ENCODE measurements at places on chromosomes 6 and 20.

DNA sequence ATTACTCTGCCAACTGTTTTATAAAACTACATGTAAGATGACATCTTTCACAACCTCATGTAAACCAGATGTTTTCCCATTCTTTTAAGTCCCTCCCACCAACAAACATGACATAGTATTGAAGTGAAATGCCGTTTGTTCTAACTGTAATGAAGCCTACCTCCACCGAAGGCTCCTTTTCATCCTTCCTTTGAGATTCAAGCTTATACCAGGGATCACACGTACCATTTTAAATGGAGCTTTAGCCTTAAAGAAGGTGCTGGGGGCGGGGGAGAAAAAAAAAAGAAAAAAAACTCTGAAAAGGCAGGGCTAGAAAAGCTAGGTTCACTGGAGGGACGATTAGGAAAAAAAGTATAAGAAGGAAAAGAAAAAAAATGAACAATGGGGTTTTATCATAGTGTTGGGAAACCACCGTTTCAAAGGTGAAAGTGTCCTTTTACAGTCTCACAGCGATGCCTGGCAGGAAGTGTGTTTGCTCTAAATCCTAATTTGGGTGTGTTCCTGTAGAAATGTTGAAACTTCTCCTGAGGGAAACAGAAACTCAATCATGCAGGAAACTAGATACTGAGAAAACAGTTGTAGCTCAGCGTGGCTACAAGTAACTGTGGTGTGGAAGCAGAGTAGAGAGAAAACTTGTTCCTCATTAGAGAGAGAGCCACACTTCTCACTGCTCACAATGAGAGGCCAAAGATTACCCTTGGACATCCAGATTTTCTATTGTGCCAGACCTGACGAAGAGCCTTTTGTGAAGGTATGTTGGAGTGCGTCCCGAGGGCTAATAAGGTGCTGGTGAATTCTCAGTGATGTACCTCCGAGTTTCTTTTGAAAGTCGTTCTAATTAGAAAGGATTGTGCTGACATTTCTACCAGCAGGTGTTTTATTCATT is 37.6 kb upstream of the HINT3 start:
- DNase-seq, result peak; percentile 79

GRCh38 chr6:2940851-2941250 is 30.5 kb downstream of the SERPINB6 start:
- no peak for DNase-seq

DNA sequence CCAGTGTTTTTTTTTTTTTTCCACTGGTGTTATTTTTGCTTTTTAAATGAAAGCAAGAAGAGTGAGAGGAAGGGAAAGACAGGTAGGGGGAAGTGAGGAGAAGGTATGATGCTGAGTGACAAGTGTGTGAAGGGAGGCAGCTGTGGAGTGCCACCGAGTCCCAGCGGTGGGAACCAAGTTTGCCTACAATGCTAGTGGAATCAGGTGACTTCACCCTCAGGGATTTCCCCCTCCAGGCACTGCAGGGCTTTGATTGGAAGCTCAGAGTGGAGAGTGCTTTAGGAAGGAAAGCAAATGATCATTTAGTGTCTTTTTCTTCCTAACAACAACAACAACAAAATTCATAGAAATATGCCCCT is 120.5 kb upstream of the ENPP5 start:
- DNase-seq, result no peak

- no peak for DNase-seq
Measured at GRCh38 chr6:112038268-112038667, 15.6 kb upstream of the CCN6 start.

DNA sequence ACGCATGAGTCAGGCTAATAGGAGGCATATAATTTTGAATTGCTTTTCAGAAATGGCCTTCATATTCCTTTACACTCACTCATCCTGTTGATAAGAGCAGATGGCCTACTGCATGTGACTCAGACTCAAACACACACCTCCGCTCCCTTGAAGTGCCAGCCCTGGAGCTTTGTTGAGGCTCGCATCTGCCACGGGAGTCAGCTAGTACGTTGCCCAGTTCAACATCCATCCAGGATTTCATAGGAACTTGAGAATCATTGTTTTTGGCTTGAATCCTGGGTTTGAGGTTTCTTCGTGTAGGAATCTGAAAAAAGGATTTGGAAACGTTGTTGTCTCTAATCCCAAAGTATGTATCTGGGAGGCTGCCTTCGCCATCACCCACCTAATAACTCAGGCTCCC is 87.4 kb upstream of the JAG1 start:
- DNase-seq, result peak; percentile 89

- DNase-seq, result no peak
Measured at GRCh38 chr6:136244061-136244616, 6.0 kb downstream of the MTFR2 start.

GRCh38 chr6:155402656-155403304 is 52.9 kb downstream of the NOX3 start:
- DNase-seq, result no peak

- no peak for DNase-seq
Measured at GRCh38 chr6:156976216-156977127, 199.3 kb downstream of the ARID1B start.

DNA sequence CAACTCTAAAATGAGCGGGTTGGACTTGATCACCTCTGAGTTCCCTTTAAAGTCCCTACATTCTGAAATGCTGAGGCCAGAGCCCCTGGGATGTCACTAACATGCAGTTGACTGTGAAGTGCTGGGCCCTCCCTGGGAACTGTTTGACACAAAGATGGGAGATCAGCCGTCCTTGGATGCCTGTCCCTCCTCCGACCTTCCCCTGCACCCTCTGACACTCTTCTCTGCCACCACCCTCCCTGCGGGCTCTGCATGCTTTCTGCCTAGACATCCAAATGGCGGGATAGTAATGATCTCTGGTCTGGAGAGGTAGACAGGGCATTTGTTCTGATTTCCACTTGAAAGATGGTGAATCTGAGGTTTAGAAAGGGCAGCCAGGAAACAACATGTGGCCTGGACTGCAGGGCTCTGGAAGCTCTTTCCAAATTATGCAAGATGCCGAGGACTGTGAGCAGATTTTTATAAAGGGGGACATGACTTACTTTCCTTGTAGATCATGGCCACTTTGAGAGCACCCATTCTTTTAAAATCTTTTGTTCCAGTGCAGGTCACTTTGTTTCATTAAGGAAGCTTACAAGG is 113.2 kb downstream of the ZDHHC14 start:
- no peak for DNase-seq

GRCh38 chr20:43711098-43711654 is 15.6 kb downstream of the GTSF1L start:
- DNase-seq, result no peak

DNA sequence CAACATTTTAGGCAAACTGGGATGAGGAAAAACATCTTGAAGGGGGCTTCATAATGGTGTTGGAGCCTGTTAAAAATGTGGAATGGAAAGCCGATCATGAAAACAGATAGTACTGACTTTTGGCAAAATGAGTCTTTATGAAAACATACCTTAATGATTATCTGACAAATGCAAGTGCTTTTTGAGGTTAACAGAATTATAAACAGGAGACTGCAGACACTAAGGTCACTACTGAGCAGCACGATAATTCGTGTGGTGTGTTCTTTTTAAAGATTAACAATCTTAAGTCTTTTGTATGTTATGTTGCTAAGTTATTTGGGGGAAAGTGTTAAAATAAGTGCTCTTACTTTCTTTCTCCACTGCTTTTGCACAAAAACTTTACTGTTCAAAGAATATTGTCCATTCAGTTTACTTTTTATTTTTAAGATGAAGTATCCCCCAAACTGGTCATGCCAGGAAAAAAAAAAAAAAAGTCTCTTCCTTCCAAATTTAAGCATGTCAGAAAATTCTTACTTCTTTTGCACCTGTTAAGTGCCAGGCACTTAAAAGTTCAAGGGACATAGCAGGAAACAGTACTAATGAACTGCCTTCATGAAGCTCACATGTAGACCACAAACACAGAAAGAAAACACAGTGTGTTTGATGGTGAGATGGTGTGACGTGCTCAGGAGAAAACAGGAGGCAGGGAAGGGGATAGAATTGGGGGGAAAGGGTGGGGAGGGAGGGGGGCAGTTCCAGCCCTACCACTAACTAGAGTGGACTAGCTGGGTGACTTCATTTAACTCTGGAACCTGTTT is 73.2 kb downstream of the CDYL start:
- no peak for DNase-seq

GRCh38 chr6:134477991-134478635 is 160.2 kb upstream of the SGK1 start:
- DNase-seq, result peak; percentile 41

DNA sequence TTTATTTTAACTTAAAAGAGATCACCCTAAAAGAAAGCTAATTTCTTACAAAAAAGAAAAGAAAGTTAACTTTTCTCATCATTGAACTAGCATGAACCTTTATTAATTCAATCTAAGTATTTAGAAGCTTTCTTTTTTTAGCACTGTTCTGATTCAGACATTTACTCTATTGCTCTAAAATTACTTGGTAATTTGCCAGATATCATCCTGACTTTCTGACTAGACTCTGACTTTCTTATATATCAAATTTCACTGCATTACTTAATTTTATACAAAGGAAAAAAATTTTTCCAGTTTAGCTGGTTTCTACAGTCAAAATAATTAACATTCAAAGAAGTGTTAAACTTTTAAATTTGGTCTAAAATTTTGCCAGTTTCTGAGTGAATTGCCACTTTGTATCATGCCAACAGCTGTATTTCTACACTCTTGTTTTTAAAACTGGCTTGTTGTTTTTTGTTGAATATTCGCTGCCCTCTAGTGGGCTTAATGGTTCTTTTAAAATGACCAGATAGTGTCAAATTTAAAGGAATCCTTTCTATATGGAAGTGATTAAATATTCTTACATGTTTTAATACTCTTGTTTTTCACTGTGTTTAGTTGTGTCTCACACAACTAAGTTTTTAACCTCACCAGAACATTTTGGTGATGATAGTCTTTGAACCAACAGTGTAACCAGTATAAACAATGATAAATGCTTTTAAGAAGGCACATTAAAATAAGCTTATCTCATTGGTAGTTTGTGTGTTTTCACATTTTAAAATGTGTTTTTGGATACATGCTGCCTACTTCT is 102.0 kb downstream of the POPDC3 start:
- no peak for DNase-seq

Data from skeletal muscle cell (primary cell).